ENCODE measurements at places on chromosomes 3 and 15.
A peak's percentile ranks its signal among the peaks of the same experiment; 100 is the strongest.

GRCh38 chr3:123202451-123202850 is 708 bp downstream of the SEC22A start:
- no peak for DNase-seq

- DNase-seq = no peak
These were observed 40.0 kb upstream of the IL12A start for GRCh38 chr3:159948429-159949144.

DNA sequence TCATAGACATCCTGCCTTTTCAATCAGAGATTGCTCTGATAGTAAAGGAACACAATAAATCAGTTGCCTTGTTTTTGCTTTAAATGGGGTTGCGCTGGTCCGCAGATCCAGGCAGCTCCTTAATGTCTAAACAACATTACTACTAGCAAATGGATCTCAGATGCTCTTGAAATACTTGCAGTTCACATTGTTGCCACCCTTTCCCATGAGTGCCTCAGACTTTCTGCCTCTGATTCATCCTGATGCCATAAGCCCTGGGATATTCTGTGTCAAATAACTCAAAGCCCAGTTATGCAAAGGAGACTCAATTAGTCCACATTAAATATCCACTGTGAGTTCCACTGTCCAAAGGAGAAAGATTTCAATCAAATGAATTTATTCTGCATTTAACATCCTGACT is 196.7 kb downstream of the PLCH1 start:
- DNase-seq = no peak

DNA sequence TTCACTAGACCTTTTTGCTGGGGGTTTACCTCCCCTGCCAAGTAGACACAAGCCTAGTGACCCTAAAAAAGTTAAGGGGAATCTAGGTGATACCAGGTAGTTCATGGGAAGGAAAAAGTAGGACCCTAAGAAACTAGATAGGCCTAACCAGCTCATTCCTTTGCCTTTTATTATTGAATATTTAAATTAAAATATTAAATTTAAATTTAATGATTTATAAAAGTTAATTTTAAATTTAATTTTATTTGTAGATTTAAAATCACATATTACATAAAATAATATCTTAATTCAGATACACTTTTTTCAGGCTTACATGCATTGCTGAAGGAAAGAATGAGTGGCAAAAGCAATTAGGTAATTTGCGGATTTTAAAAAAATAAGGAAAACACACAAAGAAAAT is 584.9 kb downstream of the AGBL1 start:
- no peak for DNase-seq

GRCh38 chr15:100439514-100439913 is 89.2 kb downstream of the CERS3 start:
- no peak for DNase-seq

- no peak for DNase-seq
These were observed 11.9 kb downstream of the RAP2B start for GRCh38 chr3:153173758-153174516.

- DNase-seq = no peak
These were observed 272.5 kb downstream of the XXYLT1 start for GRCh38 chr3:194998417-194998816.

GRCh38 chr3:134094491-134094890 is 64.8 kb upstream of the SLCO2A1 start:
- DNase-seq = no peak

DNA sequence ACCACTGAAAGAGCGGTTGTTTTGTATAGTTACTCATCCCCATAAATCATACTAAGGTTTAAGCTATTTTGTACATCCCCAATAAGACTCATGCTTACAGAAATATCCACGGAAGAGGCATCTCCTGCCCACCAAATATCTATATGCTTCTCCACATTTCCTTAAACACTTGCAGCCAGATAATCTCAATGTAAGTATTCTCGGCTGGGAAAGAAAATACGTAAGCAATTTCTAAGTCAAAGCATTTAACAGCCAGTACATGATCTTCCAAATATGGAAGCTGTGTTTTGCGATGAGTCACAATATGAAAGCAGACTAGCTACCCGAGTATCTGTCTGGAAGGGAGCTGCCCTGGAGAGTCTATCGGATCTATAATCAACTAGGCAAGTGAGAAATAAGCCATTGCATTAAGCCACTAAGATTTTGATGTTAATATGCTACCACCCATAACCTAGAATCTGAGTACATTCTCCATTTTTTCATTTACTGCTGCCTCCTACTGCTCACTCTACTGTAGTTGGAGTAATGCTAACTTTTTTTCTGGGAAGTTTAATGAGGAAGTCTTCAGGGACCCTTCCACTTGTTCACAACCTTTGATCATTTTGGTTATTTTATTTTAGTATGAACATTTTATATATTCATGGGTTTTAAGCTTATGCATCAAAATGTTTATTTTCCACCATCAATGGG is 26.9 kb upstream of the ZMAT3 start:
- DNase-seq = no peak

DNA sequence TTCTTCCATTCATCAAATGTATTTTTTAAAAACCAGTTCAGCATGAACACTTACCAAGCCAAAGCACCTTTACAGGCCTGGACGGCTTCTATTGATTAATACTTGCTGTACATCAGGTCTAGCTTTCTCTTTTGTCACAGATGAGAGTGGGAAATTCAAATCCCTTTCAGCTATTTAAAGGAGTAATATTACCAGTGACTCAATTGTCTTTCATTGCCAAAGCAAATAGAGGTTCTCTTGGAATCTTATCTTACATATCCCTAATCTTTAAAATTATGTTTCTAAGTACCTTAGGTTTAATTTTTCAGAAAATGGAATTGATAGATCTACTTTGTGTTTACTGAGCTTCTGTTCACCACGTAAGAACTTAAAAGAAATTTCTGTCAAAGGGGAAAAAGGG is 922.9 kb downstream of the NSUN3 start:
- DNase-seq = no peak

DNA sequence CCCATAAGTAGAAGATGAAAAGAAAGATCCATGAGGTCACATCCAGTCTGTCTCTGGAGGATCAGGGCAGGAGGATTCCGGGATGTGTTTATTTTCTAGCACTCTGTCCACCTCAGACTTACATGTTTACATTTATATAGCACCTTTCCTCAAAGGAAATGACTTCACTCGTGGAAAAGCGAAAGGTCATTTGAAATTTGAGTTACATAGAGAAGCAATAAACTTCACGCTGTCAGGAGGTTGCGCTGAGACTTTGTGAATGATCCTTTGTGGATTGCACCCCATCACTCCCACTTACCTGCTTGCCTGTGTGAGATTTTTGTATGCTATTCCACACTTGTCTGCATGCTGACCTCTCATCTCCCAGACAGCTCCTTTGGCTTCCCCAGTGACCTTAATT is 540.5 kb downstream of the AGBL1 start:
- no peak for DNase-seq

DNA sequence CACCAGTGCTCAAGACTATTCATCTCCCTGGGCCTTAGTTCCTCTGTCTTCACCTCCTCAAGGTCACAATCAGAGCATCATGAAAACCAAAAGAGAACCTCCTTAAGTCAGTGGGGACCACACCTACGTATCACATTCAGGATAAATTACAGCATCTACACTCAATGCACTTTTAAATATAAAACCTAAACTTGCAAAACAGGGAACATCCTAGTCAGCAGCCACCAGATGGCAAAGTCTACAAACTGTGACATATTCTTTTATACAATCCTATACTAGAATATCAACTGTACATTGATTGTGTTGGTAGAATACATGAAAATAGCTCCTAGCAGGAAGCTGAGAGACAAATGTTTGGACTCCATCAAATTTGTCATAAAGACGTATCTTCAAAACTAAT is 7.9 kb downstream of the KIF9 start:
- no peak for DNase-seq

DNA sequence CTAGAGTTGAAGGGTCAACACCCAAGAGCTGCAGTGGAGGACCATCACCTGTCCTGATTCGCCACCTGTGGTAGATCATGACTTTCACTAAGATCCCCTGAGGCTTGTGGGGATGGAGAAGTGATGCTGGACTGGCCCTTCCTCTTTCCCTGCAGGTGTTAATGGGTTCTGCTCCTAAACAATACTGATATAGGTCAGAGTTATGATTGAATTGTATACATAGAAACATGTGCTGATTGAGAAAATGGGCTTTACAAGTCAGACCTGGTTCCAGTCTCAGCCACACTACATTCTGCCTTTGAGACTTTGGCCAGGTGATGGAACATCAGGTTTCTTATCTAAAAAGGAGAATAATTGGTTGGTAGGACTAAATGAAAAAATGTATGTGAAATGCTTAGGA is 418.9 kb upstream of the TPRG1 start:
- DNase-seq = no peak

- no peak for DNase-seq
These were observed 609.9 kb downstream of the RBMS3 start for GRCh38 chr3:29890801-29891200.

DNA sequence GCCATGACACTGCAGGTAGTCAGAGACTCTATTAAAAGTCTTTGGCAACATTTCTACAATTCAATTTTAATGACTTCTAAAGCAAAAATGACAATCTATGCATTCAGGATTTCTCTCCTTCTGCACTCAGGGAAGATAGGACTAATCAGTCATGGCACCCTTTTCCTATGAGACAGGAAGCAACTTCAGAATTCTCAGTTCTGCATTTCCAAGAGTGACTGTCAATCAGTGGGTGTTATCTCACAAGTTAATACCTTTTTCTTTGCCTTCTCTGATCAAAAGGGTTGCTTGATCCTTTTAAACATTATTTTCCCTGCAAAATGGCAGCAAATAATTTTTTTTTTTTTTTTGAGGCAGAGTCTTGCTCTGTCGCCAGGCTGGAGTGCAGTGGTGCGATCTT is 7.8 kb upstream of the ICE2 start:
- DNase-seq = no peak

DNA sequence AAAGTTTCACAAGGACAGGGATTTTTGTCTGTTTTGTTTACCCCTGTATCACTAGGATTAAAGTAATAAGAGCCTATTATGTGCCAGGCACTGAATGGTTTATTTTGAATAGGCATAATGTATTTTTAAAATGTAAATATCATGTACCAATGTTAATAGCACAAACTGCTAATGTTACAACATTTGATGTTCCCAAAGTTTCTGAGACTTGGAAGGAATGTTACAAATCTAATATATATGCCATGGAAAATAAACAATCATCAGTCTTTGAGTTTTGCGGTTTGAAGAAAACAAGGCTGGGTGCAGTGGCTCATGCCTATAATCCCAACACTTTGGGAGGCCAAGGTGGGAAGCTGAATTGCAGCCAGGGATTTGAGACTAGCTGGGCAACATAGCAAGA is 159.4 kb downstream of the CDIN1 start:
- DNase-seq = no peak

- DNase-seq = no peak
These were observed 24.7 kb upstream of the MCTP2 start for GRCh38 chr15:94206463-94207167.

GRCh38 chr3:99049164-99049563 is 147.7 kb upstream of the DCBLD2 start:
- DNase-seq = no peak

DNA sequence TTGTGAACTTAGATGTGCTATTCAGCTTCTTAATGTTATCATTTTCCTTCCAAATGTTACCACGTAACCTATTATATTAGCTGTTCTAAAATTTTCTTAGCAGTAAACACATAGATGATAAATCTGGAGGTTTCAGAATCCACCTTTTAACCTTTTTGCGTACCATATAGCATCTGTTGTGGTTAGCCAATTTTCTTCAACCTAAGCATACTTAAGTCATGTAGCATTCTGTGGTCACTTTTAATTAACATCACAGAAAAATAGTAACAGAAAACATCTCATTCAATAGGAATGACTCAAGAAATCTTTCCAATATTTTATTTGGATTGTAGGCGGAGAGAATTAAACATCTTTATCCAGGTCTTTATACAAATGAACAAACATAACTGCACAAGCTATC is 1465.3 kb upstream of the GBE1 start:
- DNase-seq = no peak

- DNase-seq = no peak
These were observed 63.4 kb downstream of the ARHGEF26 start for GRCh38 chr3:154184582-154184981.

- no peak for DNase-seq
These were observed 429.3 kb downstream of the GRM7 start for GRCh38 chr3:7290077-7290825.

- peak; percentile 25 for DNase-seq
These were observed 25.6 kb upstream of the NLGN1 start for GRCh38 chr3:173371848-173372487.

GRCh38 chr3:186653080-186653707 is 12.6 kb upstream of the HRG start:
- no peak for DNase-seq

DNA sequence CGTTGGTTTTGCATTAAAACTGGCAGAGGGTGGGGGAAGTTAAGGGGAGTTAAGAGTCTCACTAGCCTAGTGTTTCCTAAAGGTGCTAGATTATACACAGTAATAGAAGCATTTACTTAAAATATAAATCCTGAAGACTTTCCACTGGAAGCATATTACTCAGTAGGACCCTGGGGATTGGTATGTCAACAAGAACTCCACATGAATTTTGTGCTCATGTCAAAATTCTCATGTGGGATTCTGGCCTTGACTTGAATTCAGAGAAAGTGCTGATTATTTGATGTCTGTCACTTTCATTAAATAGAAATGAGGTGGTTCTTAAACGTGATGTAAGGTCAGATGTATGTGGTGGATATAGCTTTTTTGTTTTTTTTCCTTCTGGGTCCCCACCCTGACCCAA is 997.2 kb downstream of the TUSC7 start:
- DNase-seq = no peak

DNA sequence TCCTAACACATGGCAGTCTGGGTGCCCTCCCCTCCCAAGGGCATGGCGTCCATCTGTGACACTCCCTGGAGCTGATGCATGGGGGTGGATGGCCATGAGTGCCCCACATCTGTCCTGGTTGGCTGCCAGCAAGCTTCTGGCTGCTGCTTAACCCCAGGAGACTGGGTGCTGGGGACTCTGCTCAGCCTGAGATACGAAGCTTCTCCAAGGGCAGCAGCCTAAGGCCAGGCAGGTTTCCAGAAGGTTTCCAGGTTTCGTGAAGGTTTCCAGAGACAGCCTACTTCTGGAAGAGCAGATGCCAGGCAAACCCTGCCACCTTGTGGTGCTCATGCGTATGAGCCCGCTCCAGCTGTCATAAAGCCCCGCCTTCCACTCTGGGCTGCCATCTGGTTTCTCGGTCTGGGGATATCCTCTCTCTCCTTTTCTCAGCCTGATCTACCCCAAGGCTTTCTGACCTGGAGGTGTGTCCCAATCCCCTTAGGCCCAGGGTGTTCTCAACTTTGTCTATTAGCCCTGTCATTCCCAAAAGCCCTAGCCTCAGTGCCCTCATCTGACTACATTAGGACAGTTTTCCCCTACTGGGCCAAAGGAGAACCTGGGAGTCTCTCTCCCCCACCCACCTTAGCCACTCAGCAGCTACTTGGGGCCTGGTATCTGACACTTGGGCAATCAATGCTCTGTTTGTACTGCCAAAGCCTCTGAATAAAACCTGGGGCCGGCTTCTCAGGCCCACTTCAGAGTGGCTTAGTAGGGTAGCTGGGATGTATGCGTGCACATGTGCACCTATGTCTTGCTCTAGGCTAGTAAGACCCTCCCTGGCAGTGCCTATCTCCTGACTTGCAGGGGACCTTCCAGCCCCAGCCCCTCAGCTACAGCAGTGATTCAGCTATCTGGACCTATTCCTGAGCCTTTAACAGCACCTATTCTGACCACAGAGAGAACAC is 12.0 kb downstream of the MRPL46 start:
- peak; percentile 48 for DNase-seq

- no peak for DNase-seq
These were observed 34.7 kb downstream of the GAP43 start for GRCh38 chr3:115658032-115658336.
